ENCODE measurements at places on chromosomes 1 and 21.

GRCh38 chr1:181143102-181143859 is 54.8 kb downstream of the IER5 start:
- DNase-seq, result no peak

GRCh38 chr1:20840731-20841130 is 53.6 kb upstream of the HP1BP3 start:
- no peak for DNase-seq

DNA sequence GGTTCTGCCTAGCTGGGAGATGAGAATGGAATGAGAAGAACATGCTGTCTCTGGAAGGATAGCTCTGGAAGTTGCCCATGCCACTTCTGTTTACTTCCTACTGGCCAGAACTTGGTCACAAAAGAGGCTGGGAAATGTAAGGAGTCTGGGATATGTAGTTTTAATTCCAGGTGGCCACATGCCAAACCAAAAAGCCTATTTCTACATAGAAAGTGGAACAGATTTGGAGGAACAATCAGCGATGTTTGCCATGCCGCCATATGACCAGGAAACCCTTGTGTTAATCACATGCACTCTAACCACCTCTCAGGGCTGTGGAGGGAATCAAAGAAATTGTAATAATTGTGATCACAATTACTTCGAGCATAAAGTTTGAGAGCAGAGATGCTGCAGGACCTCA is 10.0 kb upstream of the OLIG2 start:
- no peak for DNase-seq

DNA sequence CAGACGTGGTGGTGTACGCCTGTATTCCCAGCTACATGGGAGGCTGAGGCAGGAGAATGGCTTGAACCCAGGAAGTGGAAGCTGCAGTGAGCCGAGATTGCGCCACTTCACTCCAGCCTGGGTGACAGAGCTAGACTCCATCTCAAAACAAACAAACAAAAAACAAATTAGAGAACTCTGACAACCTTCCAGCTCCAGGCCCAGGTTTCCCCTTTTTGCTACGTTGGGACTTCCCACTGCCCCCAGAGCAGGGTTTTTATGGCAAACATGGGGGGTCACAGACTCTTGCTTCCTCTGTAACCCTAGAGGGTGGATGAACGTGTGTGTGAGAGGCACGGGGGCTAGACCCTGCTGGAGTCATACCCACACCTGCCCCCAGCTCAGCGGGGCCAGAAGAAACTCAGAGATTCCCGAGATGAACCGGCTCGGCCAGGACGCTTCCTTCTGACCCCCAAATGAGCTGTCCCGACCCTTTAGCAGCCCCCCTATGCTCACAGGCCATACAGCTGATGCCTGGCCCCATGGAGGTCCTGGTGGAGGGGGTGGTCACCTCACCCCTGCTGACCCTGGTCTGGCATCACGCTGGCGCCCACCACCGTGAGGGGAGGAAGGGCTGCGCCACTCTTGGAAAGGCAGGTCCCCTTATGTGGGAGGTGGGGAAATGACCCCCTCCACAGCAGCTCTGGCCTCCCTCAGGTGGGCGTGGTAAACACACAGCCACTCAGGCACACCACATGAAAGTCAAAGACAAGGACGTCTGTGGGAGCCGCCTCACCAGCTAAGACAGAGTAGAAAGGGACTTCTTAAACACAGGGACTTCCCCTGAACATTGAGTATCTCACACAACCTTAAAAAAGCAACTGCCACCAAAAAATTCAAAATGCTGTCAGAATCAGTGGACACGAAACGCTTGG is 7.1 kb downstream of the GPR157 start:
- no peak for DNase-seq

DNA sequence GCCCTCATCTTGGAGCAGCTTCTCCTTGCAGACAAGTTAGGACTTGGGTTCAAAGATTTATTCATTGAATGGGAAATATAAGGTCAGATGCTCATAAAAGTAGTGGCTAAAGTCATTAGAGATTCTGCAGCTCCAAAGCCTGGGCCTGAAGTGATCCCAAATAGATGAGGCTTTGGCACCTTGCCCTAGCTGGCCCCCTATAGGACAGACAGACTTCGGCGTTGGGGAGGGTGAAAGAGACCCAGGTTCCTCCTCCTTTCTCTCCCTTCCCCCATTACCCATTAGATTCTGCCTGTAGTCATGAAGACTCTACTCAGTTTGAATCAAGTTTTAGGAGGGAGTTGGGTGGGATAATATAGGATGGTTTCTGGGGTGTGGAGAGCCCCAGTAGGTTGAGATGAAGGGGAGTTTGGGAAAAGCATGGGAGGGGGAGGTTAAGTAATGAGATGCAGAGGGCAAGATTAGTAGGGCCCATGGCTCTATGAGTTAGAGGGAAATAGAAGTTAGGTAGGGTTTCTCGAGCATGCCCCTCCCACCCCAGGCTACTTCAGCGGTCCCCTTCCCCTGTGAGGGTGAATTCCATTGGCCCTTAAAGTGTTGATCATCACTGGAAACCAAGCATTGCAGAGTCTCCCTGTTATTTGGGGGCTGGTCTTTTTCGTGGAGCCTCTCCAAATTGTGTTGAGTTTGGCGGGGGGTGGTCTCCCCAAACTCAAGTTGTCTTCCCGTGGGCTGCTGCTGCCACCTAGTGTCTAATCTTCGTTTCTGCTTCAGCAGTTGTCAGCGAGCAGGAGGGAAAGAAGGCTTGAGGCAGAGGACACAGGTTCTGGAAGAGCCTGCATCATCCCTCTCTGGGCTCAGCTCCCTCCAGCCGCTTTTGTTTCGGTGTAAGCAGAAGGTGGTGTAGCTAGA is 2.1 kb upstream of the AHDC1 start:
- no peak for DNase-seq

DNA sequence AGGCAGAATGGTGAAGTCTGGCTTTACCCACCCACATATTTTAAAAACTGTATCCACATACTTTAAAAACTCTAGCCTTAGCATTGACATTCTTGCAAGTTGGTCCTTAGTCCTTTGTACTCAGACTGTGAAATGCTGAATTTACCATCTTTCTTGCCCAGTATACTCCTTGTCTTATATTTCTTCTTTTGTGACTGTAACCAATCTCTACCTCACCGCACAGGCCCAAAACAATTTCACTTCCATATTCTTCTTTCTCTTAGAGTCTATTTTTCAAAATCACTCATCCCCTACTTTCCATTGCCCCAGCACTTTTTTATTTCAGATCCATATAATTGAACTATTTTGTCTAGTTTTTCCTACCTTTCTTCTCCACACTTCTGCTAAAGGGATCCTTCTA is 892.4 kb upstream of the B3GALT2 start:
- DNase-seq, result no peak

GRCh38 chr1:169906938-169907337 is 13.2 kb upstream of the SCYL3 start:
- no peak for DNase-seq

DNA sequence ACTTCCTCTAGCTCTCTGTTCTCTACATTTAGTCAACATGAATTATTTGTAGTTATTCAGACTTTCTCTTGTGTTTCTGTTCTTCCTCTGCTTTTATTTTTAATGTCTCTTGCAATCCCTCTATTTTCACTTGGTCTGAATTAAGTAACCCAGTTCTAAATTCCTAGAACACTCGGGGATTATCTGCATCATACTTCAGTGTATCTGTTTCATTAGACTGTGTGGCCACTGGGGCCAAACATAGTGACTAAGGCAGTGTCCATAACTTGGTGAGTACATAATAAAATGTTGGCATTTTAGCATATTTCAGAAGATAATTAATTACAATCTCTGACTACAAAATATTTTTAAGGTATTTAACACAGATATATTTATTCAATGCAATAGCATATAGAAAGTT is 1087.2 kb upstream of the B3GALT2 start:
- DNase-seq, result no peak

- no peak for DNase-seq
Measured at GRCh38 chr1:225653463-225654276, 747 bp upstream of the ENAH start.

GRCh38 chr1:39086865-39087409 is 60.8 kb downstream of the NDUFS5 start:
- DNase-seq, result no peak

DNA sequence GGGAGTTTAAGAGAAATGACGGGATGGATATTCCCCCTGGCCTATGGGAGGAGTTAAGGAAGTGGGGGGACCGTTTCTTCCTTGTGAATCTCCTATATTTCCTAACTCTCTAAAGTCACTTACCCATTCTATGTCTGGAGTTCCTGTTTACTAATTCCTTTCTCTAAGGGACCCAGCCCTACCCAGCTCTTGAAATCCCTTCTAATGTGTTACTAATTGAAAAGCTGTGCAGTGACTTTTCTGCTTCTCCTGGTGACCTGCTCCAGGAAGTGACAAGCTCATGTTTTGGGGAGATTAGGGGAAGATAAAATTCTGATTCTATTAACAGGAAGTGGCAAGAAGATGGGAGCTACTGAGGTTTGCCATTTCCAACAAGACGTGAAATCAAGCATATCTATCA is 4.0 kb upstream of the SAMSN1 start:
- DNase-seq, result no peak

DNA sequence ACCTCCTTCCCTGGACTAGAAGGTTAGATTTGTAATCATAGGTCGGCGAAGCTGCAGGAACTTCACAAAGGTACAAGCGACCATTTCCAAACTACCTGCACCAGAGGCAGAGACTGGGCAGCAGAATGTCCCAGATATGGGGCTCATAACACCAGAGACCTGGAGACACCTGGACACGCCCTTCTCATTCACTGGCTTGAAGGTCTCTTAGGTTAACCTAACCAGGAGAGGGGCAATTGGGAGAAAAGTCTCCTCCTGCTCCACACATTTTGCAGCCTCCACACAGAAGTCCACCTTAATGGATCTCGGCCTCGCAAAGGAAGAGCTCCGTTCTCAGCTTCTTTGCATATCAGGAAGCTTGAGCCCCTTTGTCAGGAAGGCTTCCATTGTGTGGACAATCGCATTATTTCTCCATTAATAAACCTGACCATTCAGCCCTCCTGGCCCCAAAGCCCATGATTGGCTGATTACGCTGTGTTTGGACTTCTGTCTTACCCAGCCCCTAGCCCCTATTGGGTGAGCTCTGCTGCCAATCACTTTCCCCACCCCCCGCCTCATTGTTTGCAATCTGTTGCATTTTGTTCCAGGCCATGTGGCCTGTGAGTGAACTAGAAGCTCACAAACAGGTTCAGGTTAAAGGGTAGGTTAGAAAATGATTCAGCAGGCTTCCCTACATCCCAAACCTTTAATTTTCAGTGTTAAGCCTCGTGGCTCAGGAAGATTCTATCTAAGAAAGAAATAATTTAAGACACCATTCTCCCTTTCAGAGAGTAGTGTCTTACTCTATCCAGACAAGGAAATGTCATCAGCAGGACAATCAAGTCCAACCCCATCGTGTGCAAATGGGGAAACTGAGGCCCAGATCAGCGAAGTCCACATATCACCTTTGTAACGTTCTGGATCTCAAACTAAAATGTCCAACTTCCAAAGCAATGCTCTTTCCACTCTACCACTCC is 2.8 kb downstream of the MYCL start:
- no peak for DNase-seq

- DNase-seq, result no peak
Measured at GRCh38 chr1:61618193-61618592, 106.7 kb downstream of the TM2D1 start.

DNA sequence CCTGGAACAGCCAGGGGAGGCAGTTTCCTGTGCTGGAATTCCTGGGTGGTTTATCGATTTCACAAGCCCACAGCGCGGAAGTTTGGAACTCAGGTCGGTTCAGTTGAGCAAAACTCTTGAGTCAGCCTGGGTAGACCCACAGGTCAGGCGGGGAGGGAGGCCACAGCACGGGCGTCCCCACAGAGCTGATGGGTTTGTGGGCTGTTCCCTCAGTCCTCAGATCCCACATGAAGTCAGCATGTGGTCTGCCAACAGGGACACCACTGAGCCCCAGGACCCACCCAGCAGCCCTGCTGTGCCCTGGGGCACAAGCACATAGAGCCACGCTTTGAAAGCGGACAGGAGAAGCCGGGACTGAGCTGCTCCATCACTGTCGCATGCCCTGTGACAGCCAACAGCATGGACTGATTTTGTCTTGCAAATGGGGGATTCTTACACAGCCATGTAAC is 17.4 kb downstream of the BMP8A start:
- no peak for DNase-seq

DNA sequence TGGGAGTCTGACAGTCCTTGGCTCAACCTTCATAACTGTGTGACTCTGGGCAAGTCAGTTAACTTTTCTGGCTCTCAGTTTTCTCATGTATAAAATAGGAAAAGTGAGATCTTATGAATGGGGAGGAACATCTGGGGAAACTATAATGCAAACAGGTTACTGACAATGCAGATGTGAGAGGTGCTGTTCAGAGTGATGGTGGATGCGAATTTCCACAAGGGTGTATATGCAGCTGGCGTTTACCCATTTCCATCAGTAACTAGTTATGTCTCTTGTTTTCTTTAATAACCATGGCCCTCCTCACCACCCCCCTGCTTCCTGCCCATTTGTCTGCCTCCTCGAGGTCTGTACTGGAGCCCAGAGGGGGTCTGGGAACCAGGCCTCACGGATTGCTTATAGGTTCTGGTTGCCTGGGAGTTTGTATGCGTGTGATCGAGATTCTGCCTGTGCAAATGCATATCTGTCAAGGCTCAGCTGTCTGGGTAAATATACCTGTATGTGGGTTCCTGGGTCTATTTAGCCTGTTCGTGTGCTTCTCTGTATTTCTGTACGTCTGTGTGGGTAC is 44.4 kb downstream of the AHDC1 start:
- DNase-seq, result no peak

DNA sequence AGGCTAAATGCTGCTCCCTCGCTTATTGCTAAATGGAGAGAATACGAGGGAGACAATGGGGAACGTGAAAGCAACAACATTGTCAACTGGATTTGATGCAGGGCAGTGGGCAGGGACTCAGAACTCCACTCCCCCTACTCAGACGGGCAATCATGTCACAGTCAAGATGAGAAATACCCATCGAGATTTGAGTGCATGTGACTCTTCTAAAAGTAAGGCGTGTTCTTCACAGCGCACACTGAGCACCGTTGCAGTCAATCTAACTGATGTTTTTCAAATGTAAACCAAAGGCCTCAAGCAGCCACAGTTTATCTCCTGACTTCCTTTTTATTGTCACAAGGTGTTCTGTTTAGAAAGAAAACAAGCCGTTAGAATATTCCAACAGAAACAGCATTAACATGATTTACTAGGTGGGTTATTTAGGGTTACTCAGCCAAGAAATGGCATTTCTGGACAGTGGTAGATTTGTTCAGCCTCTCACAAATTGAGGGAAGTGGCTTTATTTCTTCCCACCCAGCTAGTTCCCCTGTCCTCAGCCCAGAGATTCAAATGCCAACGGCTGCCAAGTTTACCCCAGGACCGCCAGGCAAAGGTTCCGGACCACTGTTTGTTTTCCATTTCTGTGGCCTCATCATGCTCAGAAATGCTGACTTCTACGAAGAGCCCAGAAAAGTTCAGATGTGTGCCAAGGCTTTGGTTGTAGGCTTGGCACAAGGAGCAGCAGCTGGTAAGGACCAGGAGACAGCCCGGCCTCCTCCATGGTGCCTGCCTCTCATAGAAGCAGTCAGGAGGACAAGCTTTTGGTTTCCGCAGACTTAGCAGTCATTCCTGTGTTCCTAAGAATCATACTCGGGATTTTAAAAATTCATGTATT is 171.4 kb downstream of the KIF26B start:
- DNase-seq, result no peak

GRCh38 chr21:39080366-39080765 is 102.9 kb downstream of the PSMG1 start:
- no peak for DNase-seq
